ENCODE measurements at places on chromosomes 13 and 19. TPM values are rescaled to one million over a fixed set of nuclear protein-coding genes. Genes with fewer than 3 reads are reported as not detected.

GRCh38 chr13:47004027-47004426 is 107.2 kb upstream of the HTR2A start:
- DNase-seq, result peak; percentile 11

DNA sequence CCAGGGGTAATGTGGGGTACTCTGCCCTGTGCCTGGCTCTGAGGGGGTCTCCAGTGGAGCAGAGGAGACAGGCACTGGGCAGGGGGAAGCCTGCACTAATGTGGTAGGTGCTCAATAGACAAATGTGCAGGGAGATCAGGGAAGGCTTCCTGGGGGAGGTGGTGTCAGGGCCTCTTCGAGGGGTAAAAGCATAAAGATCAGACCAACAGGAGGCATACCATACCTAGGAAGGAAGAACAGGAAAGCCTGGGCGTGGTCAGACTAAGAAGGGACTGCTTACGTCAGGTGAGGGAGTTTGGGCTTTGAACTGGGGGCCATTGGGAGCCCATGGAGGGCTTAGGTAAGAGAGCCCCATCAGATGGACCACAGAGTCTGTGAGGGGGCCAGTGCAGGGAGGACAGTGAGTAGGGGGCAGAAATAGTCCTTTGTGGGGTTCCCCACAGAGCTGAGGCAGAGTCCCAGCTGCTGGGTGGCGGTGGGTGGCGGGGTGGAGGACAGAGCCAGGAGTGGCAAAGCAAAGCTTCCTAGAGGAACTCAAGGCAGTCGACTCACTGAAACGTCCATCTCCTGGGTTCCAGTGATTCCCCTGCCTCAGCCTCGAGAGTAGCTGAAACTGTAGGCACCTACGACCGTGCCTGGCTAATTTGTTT is 8.8 kb downstream of the PRR36 start:
- no peak for DNase-seq

- DNase-seq, result no peak
Observed at GRCh38 chr19:35115177-35115951, at the start of gene FXYD3. Gene FXYD3 (plus strand): TSS chr19:35115823. CDS start chr19:35119377, 3,554 bp downstream.

DNA sequence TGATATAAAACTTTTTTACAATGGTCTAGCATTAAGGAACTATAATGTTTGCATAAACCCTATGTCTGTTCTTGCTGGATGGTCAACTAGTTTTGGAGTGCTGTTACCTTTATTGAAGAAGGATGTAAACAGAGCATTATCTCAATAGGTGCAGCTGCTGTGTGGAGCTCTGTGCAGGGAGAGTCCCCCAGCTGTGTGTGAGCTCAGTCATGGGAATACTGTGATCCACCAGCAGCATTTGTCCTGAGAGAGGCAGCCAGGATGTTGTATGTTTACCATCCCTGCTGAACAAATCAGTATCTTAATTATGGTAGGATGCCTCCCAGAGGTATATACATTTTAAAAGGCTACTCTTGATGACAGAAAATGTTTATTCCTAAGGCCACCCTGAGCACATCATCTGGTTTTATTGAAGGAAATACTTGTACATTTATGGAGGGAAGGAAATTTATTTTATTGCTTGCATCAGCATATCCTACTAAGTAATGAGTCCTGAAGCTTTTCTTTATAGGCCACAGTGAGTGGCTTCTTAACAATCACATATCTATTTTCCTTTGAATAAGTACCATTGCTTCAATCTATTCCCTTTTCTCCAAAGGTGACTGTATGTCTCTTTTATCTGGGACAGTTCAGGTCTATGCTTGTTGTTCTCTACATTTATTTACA is 11.7 kb downstream of the RAP2A start:
- no peak for DNase-seq

The EPSTI1 gene
- total RNA-seq, result 1.0 TPM

The MEF2B gene
- total RNA-seq, result not detected

- DNase-seq, result no peak
Observed at GRCh38 chr19:6227156-6227935, 52.4 kb downstream of the MLLT1 start.

DNA sequence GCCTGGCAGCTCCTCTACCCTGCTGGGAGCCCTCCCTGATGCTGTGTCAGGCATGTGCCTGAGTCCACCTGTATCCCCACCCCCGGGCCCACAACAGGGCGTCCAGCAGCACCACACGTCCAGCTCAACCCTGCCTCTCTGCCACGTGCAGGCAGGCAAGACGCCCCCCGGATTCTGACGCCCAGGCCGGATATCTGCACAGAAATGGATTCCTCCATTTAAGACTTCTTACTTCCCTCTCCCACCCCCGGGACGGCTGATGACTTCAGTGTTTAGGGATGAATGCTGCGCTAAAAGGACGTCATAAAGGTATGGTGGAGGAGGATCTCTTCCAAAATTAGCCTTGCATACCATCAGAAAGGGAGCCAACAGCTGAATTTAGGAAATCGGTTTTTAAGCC is 10.2 kb downstream of the PEPD start:
- no peak for DNase-seq

The ZNF317 gene
- total RNA-seq, result 23.0 TPM

The ZNF433 gene
- 8.2 TPM for total RNA-seq

- peak; percentile 12 for DNase-seq
Observed at GRCh38 chr19:41706741-41707501, 1.5 kb upstream of the CEACAM5 start.

- DNase-seq, result no peak
Observed at GRCh38 chr13:28718196-28718542, 601 bp downstream of the SLC46A3 start.

DNA sequence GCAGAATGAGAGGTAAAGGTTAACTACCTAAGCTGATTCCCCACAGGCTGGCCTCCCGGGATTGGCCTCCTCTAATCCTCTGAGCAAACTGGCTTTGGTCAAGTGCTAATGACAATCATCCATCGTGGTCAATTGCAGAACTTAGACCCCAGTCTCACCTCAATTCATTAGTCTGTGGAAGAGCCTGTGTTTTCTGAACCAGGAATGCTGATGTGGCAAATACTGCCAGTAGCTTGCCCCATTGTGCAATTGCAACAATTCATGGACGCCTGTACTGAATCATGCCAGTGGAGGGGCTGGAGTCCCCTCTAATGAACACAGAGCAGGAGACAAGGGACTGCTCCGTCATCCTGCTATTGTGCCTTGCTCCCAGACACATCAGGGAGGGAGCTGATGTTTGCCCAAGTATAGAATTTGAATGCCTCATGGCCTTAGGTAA is 1256.5 kb downstream of the EFNB2 start:
- DNase-seq, result peak; percentile 73

DNA sequence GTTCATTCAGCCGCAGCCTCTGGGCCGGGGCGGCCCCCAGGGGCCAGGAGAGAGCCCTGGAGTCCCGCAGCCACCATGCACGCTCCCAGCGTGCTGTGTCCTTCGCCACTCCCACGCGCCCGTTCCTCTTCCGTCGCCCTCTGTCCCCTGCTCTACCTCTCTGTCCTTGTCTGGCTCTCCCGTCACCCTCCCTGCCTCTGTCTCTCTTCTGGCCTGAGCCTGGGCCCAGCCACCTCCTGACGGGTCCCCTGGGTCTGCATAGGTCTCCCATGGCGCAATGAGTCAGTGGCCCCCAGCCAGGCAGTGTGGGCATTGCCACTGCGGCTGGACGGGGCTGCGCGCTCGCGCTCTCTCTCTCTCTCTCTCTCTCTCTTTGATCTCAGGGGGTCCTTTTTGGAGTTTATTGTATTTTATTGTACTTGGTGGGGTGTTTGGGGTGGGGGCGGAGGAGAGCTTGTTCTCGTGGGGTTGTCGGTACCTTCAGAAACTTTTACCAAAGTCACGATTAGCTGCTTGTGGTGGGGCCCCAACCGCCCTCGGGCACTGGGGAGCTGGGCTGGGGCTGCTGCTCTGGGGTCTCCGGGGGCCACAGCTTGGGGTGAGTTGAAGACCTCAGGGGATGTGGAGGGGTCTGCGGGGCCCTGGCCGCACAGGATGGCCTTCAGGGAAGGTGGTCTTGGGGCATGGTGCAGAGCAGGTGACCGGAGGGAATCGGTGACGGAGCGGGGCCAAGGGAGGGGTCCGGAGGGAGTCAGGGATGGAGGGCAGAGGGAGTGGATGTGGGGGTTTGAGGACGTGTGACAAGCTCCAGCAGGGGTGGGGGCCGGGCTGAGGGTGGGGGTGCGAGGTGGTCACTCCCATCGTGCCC is 1.7 kb upstream of the TGFBR3L start:
- no peak for DNase-seq

- DNase-seq, result no peak
Observed at GRCh38 chr19:4781801-4782200, 9.7 kb upstream of the FEM1A start.

- DNase-seq, result peak; percentile 18
Observed at GRCh38 chr13:69683921-69684686, 423.5 kb upstream of the ATXN8OS start.

DNA sequence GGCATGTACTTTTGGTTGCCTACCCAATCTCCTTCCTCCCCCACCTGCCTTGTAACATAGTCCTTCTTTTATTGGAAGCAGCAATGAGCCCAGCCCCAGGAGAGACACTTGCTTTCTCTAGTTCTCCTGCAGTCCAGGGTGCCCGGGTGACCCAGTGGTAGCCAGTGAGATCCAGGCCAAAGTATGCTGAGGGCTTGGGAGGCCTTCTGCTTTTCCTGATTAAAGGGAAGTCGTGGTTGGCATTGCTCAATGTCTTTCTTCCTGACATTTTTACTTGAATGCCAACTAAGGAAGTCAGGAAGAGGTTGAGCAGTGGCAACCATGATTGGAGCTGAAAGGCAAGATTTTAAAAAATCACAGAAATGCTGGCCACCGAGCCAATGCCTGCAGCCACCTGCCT is 25.7 kb downstream of the CNMD start:
- no peak for DNase-seq

The RNF225 gene
- not detected for total RNA-seq

- DNase-seq, result no peak
Observed at GRCh38 chr13:109231888-109232287, 554.5 kb downstream of the IRS2 start.

DNA sequence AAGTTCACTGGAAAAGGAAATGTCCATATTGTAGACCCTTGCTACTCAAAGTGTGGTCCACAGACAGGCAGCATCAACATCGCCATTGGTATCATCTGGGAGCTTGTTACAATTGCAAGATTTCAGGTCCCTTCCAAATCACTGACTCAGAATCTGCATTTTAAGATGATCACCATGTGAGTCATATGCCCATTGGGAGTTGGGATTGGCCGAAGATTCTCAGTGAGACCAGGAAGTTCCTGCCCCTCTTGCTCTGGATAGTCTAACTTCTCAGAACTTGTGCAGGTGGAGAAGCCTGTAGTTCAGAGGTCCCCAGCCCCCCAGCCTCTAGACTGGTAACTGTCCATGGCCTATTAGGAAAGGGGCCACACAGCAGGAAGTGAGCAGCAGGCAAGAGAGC is 48.9 kb upstream of the URAD start:
- no peak for DNase-seq

DNA sequence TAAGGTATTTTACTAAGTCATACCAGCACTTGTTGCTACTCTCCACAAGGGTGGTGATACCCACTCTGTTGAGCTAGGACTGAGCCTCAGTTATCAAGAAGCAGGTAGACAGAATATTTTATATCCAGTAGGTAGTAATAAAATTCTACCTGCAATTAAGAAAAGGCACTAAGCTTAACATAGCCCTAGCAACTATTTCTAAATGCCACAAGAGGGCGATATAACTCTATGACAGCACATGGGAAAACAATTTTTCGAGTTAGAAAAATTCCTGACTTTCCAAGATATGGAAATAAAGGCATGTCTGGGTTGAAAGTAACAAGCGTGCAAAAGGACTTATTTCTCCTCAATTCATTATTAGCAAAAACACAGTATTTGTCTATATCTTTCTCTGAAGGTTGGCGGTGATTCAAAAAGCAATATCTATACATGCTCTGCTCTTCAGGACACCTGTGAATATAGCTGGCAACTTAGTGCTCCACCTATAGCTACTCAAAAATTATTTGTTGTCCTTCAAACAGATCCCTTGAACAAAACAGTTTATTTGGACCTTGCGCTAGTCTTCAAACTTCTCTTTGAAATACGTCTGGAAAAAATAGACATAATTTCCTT is 14.7 kb downstream of the CCDC169 start:
- peak; percentile 41 for DNase-seq

- no peak for DNase-seq
Observed at GRCh38 chr19:39299404-39299803, 3.2 kb downstream of the IFNL1 start.

- DNase-seq, result no peak
Observed at GRCh38 chr19:1441022-1441426, 2.8 kb downstream of the RPS15 start.

The RINL gene
- total RNA-seq, result 4.7 TPM

DNA sequence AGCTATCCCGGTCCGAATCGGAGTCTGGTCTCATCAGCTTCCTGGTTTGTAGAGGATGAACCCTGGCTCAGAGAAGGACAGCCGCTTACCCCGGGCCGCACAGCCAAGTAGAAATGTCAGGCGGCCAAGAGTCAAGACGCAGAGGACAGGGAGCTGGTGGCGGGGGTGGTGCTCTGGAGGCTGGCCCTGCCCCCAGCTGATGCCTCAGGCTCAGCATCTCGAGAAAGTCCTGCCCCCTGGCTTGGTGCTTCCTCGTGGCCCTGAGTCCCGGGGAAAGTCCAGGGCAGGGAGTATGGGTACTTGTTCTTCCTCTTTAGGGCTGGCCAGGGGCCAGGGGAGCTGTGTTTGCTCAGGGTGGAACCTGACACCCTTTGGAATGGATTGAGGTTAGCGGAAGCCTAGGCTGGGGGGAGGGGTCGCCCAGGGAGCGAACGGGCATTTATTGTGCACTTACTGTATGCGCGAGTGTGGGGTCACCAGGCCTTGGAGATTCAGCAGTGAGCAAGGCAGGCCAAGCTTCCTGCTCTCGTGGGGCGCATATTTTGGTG is 2.2 kb downstream of the TJP3 start:
- no peak for DNase-seq

- DNase-seq, result no peak
Observed at GRCh38 chr13:45966715-45967114, 85.8 kb downstream of the ZC3H13 start.

Measured in neural progenitor cell (in vitro differentiated cells).